ENCODE measurements at places on chromosomes 2 and 18.

- DNase-seq: no peak
Measured at GRCh38 chr2:218570850-218571249, 2.2 kb downstream of the CNOT9 start.

DNA sequence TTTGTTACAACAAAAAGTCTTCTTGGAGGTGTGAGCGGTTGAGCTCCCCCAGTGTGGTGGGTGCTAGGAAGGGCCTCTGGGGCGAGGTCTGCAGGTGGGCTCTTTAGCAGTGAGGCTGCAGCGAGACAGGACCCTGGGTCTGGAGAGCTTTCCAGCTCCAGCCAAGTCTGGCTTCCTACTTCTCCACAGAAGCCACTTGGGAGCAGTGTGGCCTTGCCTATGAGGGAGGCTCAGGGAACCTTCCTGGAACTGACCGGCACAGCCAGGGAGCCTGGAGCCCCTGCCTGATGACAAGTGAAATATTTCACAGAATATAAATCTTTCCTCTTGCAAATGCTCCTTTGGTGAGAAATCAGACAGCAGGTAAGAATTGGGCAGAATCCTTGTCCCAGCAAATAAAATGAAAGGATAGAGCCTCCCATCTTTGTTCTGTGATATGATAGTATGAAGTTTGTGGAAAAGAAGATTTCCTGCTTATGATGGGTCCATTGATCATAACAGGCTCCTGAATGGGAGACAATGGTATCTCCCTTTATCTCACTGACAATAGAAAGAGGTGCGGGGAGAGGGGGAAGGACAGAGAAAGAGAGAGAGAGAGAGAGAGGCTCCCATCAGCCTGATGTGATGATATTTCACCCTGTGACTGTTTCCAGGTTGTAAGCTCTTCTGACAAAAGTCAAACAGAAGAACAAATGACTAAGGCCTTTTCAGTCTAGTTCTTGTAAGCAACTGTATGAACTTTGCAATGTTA, 289.8 kb upstream of the SPRED2 start:
- peak; percentile 12 for DNase-seq

GRCh38 chr2:182631299-182631698, 84.8 kb upstream of the DNAJC10 start:
- no peak for DNase-seq

DNA sequence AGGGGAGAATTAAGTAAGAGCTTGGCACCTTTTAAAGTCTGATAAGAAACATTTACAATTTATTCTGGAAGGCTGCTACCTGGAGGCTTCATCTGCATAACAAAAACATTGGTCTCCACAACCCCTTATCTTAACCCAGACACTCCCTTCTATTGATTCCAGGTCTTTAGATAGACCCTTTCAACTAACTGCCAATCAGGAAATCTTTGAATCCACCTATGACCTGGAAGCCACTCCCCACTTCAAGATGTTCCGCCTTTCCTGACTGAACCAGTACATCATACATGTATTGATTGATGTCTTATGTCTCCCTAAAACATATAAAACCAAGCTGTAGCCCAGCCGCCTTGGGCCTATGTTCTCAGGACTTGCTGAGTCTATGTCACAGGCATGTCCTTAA, 289.4 kb downstream of the AGPS start:
- no peak for DNase-seq

DNA sequence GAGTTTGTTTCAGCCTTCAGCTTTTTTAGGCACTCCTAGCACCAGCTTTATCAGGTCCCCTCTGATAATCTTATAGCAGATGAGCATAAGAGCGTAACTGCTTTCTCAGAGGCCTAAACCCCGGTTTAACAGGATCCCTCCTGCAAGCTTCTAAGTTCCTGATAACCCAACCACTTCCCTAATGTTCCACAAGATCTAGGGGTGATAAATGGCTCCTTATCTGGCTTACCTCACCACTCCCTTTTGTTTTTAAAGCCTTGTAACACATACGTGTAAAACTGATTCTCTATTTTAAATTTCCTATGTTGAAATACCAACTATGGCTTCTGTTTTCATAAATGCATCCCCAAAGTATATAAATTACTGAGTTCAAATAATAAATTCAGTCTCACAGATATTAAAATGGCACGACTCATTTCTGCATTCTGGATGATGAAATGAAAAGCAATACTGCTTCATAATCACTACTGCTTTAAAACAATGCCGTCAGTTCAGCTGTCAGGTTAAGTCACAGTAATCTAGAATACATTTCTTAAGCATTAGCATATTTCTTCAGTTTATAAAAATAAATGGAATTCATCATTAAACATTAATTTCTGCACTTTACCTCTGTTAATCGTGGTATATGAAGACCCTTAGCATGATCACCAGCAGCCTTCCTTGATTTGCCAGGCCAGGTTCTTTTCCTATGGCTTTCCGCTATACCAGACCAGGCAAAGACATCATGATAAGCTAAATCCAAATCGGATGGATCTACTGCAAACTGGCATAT, 126.3 kb downstream of the C2orf74 start:
- no peak for DNase-seq

DNA sequence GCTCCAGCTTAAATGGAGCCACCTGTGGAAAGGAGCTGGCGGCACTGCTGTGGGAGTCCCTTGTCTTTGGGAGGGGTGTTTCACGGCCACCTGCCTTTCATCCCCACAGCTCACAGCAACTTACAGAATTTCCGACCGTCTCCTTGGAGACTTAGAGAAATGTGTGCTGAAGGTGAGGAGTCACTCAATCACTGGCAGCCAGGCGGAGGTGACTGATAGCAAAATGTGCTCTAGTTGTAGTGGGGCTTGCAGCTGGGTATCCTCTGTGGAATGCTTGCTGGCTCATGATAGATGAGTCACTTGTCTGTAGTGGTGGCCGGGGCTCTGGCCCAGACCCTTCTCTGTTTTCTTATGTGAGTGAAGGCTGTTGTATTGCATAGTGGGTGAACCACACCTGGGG, 110.7 kb downstream of the SH3RF3 start:
- DNase-seq: no peak

DNA sequence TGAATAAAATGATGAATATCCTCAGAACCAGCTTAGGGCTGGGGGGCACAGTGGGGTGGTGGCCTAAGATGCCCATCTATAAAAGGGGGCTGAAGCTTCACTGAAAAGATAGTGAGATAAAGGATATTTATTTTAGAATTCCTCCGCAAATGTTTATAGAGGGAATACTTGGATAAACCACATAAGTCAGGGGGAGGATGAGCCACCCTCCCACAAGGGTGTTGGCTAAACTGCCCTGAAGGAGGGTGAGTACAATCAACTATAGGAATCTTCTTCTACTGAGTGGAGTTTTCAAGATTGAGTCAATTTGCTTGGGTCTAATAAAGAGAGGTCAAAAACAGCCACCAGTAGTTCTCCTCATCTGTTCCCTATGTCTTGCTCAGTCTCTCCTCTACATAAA, 114.5 kb upstream of the TANK start:
- DNase-seq: no peak

All from large intestine (tissue), 12 donors.